ENCODE measurements at places on chromosomes 6 and 20. TPM values are rescaled to one million over a fixed set of nuclear protein-coding genes. Genes with fewer than 3 reads are reported as not detected.

DNA sequence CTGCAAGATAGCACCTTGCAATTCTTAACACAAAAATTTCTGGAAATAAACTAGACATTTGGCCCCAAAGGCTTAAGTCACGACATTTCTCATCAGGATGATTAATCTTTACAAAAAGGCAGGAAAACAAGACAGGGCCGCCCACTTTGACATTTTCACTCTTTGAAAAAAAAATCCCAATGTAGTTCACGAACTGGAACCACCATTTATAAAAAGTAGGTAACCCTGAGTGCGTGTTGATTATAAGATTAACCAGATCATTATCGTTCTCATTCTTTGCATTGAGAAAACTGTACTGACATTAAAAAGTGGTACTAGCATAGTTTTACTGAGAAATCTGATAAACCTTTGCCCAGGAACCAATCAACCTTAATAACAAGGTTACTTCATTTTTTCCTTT, 108.8 kb downstream of the HUS1B start:
- no peak overlapping the region for H3K4me3 ChIP-seq
- H3K27me3 ChIP-seq, result no peaks in the 10 kb centered on the region
- no peak overlapping the region for H3K27ac ChIP-seq

- H3K36me3 ChIP-seq, result no peaks in the 10 kb centered on the region
- H3K27ac ChIP-seq, result no peak overlapping the region
- no peak overlapping the region for H3K4me3 ChIP-seq
- H3K4me1 ChIP-seq, result no peaks in the 10 kb centered on the region
- no peak for DNase-seq
- H3K27me3 ChIP-seq, result peaks cover 22% of the 10 kb centered on the region
Observed at GRCh38 chr6:40620574-40621240, 33.5 kb upstream of the LRFN2 start.

DNA sequence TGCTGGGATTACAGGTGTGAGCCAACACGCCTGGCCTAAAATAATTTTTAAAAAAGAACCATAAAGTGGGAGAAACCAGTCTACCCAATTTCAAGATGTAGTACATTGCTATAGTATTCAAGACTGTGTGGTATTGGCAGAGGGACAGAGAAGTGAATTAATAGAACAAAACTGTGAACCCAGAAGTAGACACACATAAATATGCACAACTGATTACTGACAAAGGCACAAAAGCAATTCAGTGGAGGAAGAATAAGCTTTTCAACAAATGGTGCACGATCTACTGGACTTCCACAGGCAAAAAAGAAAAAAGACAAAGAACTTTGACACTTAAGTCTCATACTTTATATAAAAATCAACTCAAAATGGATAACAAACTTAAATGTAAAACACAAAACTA, 15.5 kb downstream of the ZBTB2 start:
- no peak for DNase-seq
- peaks cover 6% of the 10 kb centered on the region for H3K36me3 ChIP-seq
- peak overlapping the region; percentile 74 for H3K4me3 ChIP-seq
- no peaks in the 10 kb centered on the region for H3K27me3 ChIP-seq
- peak overlapping the region; percentile 59 for H3K27ac ChIP-seq

DNA sequence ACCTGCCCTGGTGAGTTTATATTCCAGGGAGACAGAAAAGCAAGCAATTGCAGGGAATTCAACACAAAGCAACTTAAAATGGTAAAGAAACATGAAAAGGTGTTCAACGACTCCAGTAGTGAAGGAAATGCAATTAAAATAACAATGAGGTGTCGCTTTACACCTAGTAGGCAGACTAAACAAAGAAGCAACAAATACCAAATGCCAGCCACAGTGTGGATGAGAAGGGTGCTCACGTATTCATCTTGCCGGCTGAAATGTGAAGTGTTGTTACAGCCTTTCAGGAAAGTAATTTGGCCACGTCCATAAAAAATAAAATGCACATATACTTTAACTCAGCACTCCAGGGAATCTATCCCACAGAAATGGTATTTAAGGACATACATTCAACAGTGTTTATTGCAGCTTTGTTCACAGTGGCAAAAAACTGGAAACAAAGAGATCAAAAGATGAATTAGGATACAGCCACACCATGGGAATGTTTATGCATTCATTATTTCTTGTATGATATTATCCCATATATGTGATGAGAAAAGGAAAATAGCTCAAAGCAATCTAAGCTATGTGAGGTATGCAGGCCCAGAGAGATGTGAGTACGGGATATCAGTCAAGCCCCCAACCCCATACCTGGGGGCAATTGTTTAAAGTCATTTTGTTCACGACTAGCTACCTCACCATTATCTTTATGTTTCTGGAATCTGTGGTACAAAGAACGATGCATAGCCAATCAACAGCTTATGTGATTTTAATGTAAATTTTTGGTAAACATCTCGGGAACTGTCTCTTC, 266.0 kb upstream of the SOX4 start:
- H3K4me1 ChIP-seq, result peaks cover 15% of the 10 kb centered on the region
- no peak overlapping the region for H3K4me3 ChIP-seq
- DNase-seq, result no peak

- no peak overlapping the region for H3K4me3 ChIP-seq
- no peaks in the 10 kb centered on the region for H3K36me3 ChIP-seq
Observed at GRCh38 chr6:4344317-4344899, 209.0 kb upstream of the ECI2 start.

DNA sequence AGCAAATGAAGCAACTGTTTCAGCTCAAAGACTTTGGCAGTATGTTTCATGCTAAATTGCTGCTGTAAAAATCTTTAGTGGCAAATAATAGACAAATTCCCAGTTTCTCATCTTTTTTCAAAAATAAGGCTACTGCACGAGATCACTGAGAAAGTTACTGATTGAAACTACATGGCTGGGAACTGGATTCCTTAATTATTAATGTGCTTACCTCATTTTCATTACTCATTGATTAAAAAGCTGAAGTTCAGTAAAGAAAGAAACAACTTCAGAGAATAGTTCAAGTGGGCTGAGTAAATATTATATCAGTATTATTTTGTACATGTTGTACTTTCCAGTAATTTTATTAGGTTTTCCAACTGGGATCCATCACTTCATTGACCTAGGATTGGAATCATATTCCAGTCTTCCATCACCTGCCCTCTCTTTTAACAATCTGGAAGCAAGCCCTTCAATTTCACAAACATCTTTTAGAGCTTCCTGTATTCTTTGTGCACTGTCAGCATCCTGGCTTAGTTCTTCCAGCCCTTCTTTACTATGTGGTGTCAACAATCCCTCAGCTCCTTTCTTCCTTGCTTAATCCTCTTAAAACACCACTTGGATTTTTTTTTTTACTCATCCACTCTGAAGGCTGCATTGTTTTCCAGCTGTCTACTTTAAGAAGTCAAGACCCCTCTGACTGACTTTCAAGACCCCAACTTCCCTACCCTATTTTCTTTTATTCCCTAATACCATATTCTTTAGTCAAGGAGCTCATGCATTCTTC, 4.3 kb downstream of the MEI4 start:
- no peaks in the 10 kb centered on the region for H3K36me3 ChIP-seq
- no peak overlapping the region for H3K27ac ChIP-seq
- H3K4me1 ChIP-seq, result peaks cover 10% of the 10 kb centered on the region
- no peak for DNase-seq

DNA sequence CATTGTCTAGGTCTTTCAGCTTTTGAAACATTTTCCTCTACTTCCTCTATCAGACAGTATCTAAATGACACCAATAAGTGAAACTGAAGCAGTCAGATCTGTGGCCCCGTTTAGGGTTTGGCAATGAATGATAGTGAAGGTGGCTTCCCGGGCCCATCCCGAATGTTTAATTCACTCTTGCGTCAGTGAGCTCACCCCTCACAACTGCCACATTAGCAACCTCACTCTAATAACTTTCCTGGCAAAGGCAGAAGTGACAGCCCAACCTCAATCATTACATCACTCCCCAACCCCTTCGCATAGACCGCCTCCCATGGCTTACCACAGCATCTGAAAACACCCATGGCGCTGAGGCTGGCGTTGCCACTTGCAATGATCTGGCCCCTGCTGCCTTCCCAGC, 92.4 kb upstream of the CD83 start:
- no peak for DNase-seq
- H3K4me1 ChIP-seq, result peaks cover 12% of the 10 kb centered on the region
- H3K4me3 ChIP-seq, result no peak overlapping the region
- no peaks in the 10 kb centered on the region for H3K27me3 ChIP-seq
- H3K27ac ChIP-seq, result no peak overlapping the region

Gene FOXA2
- 0.09 TPM for total RNA-seq
